NCI-H1436 (cell line): ENCODE measurements at places on chromosomes 16 and 17.

GRCh38 chr17:74477411-74477810 is 11.0 kb downstream of the CD300A start:
- no peak for DNase-seq

- no peak for DNase-seq
These were observed 5.9 kb downstream of the FOXJ1 start for GRCh38 chr17:76134911-76135809.

DNA sequence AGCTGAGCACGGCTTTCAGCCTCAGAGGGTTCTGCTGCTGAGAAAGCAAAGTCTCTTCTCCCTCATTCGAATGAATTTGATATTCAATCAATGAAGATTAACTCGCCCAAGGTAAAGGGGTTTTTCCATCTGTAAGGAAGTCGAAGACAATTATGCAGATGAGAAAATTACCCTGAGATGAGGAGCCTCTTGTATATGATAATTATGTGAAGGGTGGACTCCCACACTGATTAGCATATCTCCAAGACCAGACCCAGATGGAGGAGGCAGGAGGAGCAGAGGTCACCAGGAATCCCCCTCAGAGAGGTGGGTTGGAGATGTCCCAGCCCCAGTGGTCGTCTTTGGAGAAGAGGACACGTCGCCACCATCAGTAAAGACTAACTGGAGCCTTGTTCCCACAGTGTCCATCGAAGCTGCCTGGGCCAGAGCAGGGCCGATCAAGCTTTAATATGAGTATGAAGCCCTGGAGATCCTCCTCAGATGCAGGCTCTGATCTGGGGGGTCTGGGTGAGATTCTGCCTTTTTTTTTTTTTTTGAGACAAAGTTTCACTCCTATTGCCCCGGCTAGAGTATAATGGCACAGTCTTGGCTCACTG is 61.5 kb upstream of the LHX1 start:
- DNase-seq, result no peak

DNA sequence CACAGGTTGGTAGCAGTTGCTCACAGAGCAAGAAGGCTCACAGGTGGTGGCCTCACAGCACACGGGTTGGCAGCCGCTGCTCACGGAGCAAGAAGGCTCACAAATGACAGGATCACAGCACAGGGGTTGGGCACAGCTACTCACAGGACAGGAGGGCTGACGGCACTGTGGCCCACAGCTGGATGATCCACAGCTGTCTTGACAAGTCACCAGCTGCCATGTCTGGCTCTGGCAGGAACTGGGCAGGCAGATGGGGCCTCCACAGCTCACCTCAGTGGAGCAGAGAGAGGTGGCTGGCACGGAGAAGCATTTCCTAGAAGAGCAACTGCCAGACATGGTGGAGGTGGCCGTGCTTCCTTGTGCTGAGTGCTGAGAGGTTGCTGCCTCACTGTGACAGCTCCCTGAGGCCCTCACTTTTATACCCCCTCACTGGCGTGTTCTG is at the start of gene KRTAP16-1:
KRTAP16-1 (minus strand) TSS at position 392 of the 442 bp plus-strand sequence; CDS start at position 336, 56 bp downstream.
- DNase-seq, result no peak

GRCh38 chr16:83932955-83933673 is 19.9 kb upstream of the OSGIN1 start:
- no peak for DNase-seq

- DNase-seq, result no peak
These were observed 4.8 kb upstream of the PPP1R9B start for GRCh38 chr17:50155115-50155819.

GRCh38 chr16:66588981-66589713 is 9.9 kb downstream of the CMTM2 start:
- no peak for DNase-seq

- no peak for DNase-seq
These were observed 7.7 kb downstream of the SCGB1C2 start for GRCh38 chr17:144936-145670.

- no peak for DNase-seq
These were observed 14.6 kb upstream of the TMEM92 start for GRCh38 chr17:50259477-50260324.

DNA sequence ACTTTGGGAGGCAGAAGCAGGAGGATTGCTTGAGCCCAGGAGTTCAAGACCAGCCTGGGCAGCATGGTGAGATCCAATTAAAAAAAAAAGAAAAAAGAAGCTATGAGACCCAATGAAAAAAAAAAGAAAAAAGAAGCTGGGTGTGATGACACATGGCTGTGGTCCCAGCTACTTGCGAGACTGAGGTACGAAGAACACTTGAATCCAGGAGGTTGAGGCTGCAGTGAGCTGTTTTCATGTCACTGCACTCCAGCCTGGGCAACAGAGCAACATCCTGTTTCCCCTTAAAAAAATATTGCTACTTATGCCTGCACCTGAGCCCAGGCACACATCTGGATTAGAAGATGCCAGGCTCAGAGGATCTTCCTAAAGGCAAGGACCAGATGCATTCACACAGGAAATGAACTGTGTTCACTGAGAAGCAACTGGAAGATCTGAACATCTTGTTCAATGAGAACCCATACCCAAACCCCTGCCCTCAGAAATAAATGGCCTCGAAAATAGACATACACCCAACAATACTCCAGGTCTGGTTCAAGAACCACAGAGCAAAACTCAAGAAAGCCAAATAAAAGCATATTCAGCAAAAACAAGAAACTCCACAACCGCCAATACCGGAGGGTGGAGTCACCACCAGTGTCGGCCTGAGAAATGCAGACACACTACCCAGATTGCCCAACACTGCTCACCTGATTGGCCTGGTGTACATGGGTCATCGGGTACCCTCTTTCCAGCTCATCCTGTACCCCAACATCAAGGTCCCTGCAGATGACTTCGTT is 4.4 kb downstream of the RNF135 start:
- DNase-seq, result no peak

DNA sequence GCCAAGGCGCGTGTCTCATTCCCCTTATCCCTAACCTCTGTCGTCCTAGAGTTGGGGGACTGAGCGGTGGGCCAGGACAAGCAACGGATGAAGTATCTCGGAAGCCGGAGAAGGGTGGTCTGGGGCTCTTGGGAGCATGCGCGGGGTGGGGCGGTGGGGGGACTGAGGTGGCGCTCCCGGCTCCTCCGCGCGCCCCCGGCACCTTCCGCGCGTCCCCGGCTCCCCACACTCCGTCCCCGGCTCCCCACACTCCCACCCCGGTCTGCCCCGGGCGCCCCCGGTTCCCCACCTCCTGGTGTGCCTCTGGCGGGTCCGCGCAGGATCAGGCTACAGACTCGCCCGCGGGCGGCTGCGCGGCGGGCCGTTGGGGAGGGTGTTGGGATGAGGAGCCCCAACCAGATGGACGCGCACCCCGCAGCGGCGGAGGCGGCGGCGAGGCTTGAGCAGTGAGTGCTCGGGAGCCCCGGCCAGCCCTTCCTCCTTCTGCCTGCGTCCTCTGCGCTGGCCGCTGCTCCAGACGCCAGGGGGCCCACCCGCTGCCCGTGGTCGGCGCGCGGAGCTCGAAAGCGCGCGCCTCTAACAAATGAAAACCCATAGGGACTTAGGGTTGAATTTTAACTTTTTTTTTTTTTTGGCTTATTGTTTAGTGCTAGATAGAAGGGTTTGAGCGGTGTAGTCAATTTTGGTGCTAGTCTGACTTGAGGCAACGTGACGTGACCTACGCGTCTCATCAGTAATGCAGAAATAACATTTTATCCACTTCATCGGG is 5.6 kb upstream of the CRYM start:
- DNase-seq, result no peak

GRCh38 chr16:81482329-81483063 is 37.9 kb downstream of the CMIP start:
- DNase-seq, result no peak

DNA sequence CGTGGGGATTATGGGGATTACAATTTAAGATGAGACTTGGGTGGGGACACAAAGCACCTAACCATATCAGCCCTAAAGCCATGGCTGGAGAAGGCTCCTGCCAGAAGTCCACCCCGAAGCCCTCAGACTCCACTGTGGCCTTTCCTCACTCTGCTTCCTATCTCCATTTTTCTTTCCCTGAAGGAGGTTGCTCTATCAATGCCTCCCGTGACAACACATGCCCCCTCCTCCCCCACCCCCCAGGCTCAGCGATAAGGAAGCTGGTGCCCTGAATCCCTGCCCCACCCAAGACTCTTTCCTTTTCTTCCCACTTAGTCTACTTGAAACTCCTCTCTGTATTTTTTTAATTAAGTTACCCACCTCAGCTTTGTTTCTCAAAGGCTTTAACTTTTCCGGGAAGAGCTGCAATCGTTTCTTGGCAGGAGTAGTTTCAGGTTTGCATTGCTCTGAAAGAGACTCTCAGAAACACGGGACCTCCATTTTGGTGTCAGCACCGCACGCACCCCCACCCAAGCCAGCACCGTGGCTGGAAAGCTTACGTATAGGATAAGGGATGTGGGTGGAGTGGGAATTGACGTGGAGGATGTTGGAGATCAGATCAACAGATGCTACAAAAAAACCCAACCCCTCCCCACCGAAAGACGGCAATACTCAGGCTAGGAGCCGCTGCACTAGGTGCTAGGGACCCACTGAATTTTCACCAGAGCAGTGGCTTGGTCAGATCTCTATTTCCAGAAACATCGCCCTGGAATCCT is 15.2 kb upstream of the CA4 start:
- no peak for DNase-seq

GRCh38 chr16:47143677-47144558 is at the start of gene NETO2:
NETO2 (minus strand) TSS chr16:47143945; CDS start chr16:47143612, 333 bp downstream.
- DNase-seq, result peak; percentile 34

DNA sequence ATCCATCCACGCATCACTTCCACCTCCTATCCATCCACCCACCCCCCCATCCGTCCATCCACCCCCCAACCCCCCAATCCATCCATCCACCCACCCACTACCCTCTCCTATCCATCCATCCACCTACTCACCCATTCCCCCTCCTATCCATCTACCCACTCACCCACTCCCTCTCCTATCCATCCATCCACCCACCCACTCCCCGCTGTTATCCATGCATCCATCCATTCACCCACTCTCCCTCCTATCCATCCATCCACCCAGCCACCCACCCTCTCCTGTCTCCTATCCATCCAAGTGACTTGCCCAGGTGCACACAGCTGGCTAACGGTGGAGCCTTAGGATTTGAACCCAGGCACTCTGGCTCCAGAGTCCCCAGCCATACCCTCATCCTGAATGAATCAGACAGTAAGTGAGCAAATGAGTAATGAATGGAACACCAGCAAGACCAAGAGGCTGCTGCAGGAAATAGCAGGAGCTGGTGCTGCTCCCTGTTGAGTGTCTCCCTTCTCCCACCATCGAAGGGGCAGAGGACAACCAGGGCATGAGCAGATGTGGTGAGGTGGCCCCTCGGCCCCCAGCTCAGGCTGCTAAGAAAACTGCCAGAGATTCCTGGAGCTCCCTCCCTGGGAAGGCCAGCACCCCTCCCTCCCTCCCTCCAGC is 62.5 kb downstream of the LITAF start:
- DNase-seq, result no peak

- DNase-seq, result no peak
These were observed 384.3 kb upstream of the PSMD7 start for GRCh38 chr16:73912281-73912680.

- DNase-seq, result no peak
These were observed 96.0 kb downstream of the XYLT1 start for GRCh38 chr16:17374668-17375255.

DNA sequence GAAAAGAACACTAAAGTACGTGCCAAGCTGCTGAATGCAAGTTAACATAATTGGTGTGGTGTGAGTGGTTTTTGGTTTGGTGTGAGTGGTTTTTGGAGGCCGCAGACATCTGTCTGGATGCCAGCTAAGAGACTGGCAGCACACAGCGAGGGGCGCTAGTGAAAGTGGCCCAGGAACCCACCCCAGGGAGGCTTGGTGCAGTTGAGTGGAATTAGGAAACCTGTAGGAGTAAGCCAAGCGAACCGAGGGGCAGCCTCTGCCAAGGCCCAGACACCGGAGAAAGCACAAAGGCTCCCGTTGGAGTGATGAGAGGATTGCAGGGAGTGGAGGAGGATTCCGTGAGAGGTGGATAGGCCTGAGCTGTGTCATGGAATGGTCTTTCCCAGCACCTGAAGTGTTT is 24.6 kb upstream of the SLC5A11 start:
- DNase-seq, result no peak

GRCh38 chr16:84087466-84088151 is 29.1 kb downstream of the MBTPS1 start:
- DNase-seq, result no peak

DNA sequence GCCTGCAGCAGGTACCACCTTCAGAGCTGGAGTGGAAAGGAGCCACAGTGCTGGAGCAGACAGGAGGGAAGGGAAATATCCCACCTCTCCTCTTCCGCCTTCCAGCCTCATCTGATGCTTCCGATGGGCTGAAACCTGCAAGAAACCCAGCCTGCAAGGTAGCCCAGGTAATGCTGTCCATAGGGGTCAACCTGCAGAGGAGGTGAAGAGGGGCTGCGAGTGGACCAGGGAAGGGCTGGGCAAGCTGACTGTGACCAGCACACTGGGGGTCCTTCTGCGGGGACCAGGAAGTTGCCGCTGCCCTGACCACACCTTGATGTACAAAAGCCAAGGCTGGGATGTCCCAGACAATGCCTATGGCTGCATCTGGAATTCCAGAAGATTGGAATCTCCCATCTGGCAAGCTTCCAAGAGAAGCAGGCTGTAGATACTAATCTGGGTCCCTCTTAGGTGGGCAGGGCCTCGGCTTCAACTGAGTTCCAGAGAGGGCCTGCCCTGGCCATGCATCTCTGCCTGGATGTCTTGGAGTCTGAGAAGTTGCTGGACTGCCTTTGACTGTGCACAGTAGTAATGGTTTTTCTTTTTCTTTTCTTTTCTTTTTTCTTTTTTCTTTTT is 5.8 kb downstream of the FOXL1 start:
- DNase-seq, result no peak

- DNase-seq, result no peak
These were observed 792 bp downstream of the PPP1R9B start for GRCh38 chr17:50149417-50150353.

GRCh38 chr16:3063625-3064386 is 1.6 kb upstream of the IL32 start:
- no peak for DNase-seq

- DNase-seq, result no peak
These were observed 28.9 kb downstream of the GSPT1 start for GRCh38 chr16:11886881-11887280.

DNA sequence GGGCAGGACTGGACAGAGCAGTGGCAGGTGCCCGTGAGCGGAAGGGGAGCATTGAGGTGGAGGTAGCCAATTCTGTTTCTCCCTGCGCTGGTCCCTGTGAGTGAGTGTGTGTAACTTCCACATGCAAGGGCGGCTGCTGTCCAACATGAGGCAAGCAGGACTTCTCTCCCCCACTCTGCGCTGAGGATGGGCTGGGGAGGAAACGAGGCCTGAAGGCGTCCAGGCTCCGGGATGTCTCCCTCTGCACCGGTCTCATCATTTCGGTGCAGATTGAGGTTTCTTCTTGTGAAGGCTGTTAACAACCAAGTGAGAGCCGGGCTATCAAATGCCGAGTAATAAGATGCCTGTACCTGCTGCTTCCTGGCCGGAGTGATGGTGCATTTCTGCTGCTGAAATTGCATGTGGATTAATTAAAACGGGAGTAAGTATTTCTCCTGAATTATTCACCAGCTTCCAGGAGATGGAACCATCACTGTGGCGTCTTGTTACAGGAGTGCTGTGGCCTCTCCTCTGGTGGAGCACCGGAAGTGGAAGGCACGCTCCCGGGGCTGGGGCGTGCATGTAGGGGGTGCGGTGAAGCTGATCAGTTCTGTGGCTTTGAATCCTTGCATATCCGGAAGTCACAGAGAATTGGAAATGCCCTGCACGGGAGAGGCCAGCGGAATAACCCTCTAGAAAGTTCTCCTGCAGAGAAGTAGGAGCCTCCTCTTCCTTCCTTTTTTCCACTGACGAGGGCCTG is 41.7 kb upstream of the MGAT5B start:
- no peak for DNase-seq
